ENCODE measurements at places on chromosomes 2 and 18.

DNA sequence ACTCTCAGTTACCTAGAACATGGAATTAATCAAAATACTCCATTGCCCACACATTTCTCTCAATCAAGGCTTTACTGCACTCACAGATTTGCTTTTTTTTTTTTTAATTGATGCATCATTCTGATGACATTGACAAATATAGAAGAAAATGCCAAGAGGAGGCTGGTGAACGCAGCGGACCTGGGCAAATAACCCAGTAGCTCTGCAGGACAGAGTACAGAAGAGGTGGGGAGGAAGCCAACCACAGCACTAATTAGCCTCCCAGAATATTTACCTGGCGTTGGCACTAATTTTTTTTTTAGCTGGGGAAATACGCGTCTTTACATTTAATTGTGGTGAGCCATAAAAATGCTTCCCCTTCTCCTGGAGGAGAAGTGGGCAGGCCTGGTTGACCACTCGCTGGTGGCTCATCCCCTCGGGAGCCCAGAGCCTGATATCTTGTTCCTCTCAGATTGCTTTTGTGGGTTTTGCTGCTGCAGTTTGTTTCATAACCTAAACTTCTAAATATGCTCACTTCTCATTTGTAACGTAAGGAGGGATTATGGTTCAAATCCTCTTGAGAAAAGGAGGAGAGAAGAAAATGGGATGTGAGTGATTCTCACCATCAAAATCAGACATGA lies 165.8 kb upstream of the EPB41L3 start:
- DNase-seq: no peak

GRCh38 chr2:240925191-240925567 lies 19.0 kb downstream of the CROCC2 start:
- DNase-seq: no peak

DNA sequence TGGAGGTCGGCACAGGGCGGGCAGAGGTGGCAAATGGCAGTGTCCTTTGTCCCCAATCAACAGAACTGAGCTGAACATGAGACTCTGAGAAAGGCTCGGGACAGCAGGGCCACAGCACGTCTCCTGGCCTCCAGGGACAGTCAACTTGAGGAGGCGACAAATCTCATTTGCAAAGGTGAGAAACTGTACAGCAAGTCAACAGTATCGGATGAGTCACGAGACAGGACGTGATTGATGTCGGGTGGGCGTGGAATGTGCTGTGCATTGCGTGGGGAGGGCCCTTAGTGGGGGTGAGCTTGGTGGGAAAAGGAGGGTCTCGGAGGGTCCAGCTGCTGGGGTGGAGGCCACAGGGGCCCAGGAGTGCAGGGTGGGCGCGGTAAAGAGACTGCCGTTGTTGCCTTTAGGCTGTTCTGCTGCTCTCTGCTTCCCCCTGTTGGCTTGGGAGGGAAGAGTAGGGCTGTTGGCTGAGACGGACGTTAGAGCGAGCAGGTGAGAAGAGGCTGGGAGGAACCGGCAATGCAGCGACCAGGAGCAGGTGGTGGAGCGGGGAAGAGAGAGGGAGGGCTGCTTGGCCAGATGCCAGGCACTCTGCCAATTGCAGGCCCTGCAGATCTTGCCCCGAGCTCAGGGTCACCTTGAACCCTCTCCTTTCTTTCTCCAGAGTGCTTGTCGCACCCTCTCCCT lies 164.3 kb downstream of the BCL2 start:
- DNase-seq: no peak

DNA sequence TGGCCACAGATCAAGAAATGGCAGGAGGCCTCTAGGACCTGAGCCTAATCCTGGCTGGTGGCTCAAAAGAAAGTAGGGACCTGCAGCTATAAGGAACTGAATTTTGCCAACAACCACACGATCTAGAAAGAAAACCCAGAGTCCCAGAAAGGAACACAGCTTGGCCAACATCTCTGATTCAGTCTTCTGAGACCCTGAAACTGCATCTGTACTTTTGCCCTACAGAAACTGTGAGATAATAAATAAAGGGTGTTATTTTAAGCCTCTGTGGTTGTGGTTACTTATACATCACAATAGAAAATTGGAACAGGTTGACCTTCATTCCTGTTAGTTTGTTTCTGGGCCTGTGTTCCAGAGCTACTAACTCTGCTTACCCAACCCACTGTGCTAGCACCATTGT lies 356.8 kb upstream of the ST6GAL2 start:
- no peak for DNase-seq

GRCh38 chr2:160331258-160332025 lies 131.4 kb upstream of the ITGB6 start:
- DNase-seq: no peak
